ENCODE measurements at places on chromosomes 2 and 18.

GRCh38 chr2:96960153-96960961 is 26.0 kb downstream of the FAM178B start:
- DNase-seq, result peak; percentile 85

GRCh38 chr2:207408086-207408794 is 121.5 kb upstream of the CREB1 start:
- DNase-seq, result no peak

- DNase-seq, result no peak
These were observed 164.3 kb upstream of the APCDD1 start for GRCh38 chr18:10289951-10290637.

GRCh38 chr2:136492901-136493300 is 272.4 kb upstream of the THSD7B start:
- DNase-seq, result no peak

DNA sequence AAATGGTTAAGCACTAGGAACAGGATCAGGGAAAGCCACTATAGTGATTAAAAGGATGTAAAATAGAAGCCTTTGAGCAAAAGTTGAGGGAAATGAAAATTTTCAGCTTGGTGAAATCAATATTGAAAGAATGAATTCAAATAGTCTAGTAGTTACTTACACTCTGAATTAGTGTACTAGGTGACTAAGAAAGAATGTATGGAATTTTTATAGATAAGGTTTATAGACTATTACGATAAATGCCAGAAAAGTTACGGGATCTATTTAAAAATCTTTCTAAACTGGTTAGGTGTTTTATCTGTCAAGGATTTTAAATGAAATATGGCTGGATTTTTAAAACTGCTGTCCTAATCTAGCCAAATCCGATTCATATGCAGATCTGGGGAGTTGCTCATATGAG is 208.6 kb downstream of the MYO3B start:
- no peak for DNase-seq

- no peak for DNase-seq
These were observed 13.3 kb downstream of the ATF2 start for GRCh38 chr2:175154661-175155082.

DNA sequence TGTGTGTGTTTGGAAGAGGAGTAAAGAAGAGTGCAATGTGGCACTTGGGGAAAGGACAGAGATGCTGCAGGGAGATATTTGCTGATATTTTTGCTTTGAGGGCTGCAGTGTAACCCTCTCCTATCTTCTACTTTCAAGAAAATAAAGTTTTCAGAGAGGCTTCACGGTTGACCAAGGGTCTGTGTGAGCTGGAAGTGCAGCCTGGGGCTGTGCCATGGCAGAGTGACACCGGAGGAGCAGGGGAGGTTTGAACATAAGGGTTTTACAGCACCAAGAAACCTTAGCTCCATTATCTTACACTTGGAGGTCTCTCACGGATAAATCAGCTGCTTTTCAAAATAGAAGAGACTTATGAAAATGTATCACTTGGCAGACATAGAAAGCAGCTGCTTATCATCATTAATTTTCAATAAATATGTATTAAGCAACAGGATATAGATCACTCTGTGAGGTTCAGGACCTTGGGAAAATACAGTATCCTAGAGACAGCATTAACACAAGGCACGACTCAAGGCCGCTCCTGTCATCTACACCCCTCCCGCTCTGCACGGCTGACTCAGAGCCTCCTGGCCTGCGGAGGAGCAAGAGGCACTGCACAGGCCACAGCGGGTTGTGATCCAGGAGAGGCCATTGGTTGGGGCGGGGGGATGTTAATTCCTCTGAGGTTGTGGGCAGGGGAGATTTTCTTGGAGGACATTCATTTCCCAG is 127.8 kb downstream of the COPS8 start:
- no peak for DNase-seq

DNA sequence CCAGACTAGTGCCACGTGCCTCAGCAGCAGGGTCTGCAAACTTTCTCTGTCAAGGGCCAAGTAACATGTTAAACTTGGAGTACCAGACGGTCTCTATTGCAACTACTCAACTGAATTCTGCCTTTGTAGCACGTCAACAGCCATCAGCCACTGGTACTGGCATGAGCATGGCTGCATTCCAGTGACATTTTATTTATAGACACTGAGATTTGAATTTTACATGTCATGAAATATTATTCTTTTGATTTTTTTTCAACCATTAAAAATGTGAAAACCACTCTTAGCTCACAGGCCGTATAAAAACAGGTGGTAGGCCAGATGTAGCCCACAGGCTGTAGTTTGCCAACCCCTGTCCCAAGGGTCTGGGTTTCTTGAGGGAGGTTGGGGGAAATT is 199.7 kb downstream of the TPGS2 start:
- no peak for DNase-seq

DNA sequence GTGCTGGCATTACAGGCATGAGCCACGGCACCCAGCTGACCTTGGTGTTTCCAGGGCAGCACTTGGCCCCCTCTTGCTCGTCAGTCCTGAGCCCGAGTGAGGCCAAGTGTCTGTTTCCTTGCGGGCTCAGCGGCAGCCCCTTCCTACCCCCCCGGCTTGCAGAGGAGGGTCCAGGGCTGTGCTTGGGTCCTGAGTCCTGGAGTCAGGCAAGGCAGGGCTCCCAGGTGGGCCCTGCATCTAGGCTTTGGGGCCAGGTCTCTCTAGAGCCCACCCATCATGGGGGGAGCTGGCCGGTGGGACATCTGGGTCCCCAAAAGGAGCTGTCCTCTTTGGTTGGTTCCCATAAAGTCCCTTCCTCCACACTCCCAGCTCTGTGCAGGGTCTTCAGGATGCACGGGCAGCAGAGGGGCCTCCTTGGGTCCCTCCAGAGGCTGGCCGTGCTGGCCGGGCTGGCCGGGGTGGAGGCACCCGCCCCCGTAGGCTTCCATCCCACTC is 63.7 kb upstream of the HPCAL1 start:
- no peak for DNase-seq

GRCh38 chr18:65762556-65762955 is 11.7 kb downstream of the CDH7 start:
- DNase-seq, result no peak

DNA sequence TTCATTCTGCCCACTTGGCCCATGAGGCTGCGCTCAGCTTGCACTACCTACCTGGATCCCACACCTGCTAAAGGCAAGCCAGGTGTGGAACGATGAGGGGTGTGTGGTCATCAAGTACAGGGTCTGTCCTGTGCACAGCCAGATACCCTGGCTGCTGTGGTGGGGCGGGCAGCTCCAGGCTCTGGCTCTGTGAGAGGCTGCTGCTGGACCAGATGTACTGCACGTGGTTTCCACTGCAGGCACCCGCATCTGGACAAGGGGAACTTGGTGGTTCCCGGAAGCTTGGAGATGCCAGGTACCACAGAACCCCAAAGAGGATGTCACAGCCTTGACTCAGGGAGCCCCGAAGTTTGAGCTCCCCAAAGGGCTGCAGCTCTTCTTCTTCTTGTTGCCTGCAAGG is 68.1 kb upstream of the ZNF804A start:
- no peak for DNase-seq

GRCh38 chr2:135997380-135997779 is 12.0 kb upstream of the DARS1 start:
- no peak for DNase-seq

- DNase-seq, result no peak
These were observed 17.7 kb upstream of the IGFBP2 start for GRCh38 chr2:216615298-216616082.

- DNase-seq, result no peak
These were observed 18.6 kb downstream of the WDSUB1 start for GRCh38 chr2:159267921-159268320.

GRCh38 chr18:36808681-36809080 is 20.1 kb downstream of the TPGS2 start:
- DNase-seq, result no peak

DNA sequence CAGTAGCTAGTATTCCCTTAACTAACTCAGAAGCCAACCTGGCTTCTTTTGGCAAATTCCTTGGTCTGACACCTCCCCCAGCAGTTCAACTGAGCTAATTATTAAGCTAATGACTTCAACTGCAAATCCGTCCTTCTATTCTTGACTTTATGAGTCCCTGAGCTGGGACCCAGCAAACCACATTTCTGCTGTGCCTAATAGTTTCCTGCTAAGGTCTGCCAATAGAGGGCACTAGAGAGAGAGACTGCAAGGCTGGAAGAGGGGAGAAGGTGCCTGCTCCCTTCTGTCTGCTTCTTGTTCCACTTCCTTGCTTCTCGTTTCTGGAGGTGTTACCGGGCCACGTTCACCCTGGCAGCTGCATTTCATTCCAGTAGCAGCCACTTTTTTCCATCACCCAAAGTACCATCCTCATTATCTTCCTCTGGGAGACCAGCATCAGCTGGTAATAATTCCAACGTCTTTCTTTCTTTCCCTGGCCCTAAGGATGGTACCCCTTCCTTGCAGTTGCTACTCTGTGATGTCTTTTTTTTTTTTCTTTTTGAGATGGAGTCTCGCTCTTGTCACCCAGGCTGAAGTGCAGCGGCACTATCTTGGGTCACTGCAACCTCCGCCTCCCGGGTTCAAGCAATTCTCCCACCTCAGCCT is 352.0 kb downstream of the TNS1 start:
- DNase-seq, result no peak

GRCh38 chr2:234816056-234816455 is 135.8 kb upstream of the SH3BP4 start:
- no peak for DNase-seq

GRCh38 chr2:238092486-238093035 is 7.6 kb upstream of the ESPNL start:
- DNase-seq, result no peak

DNA sequence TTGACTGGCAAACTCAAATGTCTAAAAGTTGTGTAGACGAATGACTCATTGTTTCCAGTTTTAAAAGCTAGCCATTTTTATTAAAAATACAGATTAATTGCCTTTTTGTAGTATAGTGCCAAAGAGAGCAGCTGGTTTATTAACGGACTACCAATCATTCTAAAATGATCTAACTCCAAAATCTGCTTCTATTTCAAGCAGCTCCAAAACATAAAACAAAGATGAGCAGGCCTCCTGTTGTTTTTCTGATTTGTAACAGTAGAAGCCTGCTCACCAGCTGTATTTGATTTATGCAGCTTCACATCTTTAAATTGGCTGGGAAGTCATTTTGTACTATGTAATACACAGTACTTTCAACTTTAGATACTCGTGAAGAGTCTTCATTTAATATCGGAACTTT is 171.8 kb downstream of the UBR3 start:
- no peak for DNase-seq

DNA sequence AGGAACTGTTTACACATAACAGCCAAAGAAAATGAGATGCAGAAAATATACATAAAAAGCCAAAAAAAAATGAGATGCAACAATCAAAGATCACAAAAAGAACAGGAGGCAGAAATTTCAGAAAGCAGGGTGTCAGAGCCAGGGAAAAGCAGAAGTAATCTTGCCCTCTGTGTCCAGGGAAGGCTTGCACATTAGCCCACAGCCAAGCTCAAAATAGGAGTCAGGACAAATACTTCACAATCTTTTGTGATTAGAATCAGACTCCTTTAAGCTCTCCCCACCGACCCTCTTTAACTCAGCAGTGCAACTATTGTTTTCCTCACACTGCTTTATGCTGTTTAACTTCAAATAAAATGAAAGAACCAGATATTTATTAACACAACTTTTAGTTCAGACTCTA is 34.6 kb downstream of the IAH1 start:
- DNase-seq, result no peak

DNA sequence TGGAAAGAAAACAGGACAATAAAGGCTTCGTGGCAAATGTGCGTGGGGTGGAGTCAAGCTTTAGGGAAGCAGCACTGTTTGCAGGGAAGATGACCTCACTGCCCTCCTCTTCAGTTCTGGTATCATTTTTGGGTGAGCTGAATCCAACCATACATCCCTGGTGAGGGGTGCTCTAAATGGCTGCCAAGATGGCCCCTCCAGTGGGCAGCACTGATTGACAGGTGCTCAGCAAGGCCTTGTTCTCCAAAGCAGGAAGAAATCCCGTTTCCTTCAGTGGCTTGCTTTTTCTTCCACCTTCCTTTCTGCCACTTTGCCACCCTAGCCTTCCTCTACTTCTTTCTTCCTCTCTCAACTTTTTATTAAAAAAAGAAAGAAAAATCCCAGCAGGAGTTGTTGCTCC is 132.8 kb upstream of the SP5 start:
- no peak for DNase-seq

GRCh38 chr2:88626171-88627054 is 851 bp downstream of the EIF2AK3 start:
- DNase-seq, result peak; percentile 37

GRCh38 chr2:161243312-161243711 is 64.9 kb upstream of the PSMD14 start:
- DNase-seq, result no peak

GRCh38 chr18:47422524-47422923 is 171.1 kb upstream of the SKOR2 start:
- DNase-seq, result no peak

DNA sequence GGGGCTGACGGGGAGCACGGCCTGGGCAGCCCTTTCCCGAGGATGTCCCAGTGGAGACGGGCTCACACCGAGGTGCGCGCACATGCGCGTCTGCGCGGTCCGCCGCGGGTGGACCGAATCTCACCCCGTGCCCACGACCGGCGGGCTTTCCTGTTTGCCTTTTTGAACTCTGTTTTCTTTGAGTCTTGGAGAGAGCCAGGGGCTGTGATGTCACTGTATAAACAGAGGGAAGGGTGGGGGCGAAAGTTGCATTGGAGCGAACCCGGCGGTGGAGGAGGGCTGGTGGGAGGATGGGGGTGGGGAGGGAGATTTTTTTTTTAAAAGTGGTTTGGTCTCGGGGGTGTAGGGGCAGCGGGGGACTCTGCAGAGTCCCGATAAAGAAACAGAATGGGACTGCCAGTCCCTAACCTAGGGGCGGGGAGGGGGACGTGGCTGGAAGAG is 141.2 kb upstream of the CTAGE1 start:
- no peak for DNase-seq

DNA sequence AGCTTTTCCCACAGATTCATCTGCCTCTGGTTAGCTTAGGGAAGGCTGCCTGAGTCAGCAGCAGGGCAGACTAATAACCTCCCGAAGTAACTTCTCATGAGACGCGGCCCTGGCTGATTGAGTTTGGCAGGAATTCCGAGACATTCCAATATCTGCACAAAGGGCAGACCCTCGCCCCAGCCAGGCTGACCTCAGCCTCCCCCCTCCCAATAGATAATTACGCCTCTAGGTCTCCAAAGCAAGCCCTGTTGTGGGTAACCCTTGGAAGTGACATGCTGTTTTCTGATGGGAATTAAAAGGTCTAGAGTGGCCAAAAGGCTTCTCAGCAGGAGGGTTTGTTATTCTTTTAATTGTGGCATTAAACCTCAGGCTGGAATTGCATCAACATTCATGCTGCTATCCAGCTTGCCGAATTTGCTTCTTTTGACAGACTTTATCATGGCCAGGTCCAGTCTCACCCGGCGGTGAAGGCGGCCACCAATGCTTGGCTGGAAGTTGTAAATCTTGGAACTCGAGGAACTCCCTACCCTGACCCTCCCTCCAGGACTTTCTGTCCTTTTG is 98.0 kb upstream of the SLC14A2 start:
- DNase-seq, result no peak

- no peak for DNase-seq
These were observed 78.9 kb downstream of the GNAL start for GRCh38 chr18:11767935-11768334.
